Fibroblast of skin of right quadriceps (primary cell): ENCODE measurements at places on chromosomes 7 and 10.

DNA sequence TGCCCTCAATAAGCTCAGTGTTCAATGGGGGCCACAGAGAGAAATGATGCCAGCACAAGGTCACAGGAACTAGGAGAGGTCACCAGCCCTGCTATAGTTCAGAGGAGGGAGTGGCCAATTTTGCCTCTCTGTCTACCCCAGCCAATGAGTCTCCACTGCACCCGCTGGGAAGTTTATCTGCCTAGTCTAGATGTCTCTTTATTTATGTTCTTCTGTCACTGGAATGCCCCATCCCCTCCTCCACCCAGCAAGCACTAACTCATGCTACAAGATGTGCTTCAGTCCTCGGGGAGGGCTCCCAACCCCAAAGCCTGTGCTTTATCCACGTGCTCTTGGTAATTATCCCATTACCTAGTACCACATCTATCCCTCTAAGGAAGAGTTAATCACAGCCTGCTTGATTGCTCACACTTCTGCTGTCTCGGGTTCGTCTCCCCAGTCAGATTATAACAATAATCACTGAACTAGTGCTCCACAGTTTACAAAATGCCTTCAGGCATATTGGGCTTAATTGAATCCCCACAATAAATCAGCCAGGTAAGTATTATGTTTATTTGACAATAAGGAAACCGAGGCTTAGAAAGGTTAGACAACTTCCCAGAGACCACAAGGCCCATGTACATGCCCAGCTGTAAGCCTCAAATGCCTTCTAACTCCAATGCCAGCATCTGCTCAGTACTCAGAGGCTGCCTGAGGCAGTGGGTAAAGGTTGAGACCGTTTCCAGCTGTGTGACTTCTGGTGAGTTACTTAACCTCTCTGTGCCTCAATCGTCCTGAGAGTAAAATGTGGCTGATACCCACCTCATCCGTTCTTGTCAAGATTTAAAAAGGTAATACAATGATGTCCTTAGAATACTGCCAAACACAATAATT lies 3.9 kb downstream of the HIP1 start:
- peak; percentile 89 for DNase-seq

DNA sequence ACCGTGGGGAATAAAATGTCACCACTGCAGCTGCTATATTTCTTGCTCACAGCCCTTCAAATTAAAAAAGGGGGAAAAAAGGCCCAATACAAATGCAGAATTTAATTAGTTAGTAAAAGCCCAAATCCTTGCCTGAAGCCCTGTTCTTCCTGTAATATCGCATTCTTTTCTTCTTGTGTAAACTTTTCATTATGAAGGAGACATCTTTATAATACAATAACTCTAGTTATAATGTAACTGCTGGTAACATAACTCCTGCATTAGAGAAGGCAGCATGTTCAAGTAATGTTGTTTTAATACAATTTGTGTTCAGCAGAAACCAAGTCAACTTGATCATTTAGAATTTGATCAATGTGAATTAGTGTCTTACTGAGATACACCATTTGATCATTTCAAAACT lies 250.9 kb downstream of the CHCHD3 start:
- DNase-seq: no peak

- DNase-seq: peak; percentile 27
Observed at GRCh38 chr10:29668628-29669027, 33.9 kb upstream of the SVIL start.

DNA sequence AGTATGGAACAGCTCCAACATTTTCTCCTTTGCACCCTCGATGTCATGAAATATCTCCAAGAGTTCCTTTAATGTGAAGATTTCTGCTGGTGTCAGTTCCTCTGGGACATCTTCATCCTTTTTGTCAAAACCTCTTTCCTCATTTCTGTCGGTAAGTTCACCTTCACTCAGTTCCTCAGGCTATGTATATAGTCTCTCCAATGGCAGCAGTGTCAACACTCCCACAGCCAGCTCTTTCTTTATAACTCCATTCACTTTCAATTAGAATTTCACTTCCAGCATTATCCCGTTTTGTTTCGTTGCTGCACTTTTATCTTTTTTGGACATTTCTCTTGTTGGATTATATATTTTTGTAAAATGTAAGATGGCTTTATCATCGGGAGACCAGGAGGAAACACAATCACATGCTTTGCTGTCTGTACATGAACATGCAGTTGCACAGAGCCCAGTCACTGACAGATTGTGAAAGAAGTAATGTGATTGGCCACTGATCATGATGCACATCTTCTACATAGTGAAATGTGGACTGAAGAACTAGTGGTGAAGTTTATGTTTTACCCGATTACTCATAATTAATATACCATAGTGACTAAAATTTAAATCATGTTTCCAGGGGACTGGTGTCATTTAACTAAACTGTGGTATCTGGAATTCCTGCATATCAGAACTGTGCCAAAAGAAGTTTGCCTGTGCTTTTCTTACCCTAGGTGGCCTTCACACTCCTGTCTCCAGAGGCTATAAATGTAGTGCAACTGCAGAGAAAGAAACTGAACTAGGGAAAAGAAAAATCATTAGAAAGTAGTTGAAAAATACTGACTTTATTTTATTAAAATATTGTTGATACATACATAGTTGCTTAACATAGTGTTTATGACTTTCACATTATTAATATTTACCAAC lies 289.6 kb downstream of the PPP1R3A start:
- no peak for DNase-seq

- DNase-seq: peak; percentile 75
Observed at GRCh38 chr7:23895666-23896096, 185.7 kb downstream of the STK31 start.

- peak; percentile 47 for DNase-seq
Observed at GRCh38 chr10:15748126-15748525, 28.4 kb upstream of the ITGA8 start.

DNA sequence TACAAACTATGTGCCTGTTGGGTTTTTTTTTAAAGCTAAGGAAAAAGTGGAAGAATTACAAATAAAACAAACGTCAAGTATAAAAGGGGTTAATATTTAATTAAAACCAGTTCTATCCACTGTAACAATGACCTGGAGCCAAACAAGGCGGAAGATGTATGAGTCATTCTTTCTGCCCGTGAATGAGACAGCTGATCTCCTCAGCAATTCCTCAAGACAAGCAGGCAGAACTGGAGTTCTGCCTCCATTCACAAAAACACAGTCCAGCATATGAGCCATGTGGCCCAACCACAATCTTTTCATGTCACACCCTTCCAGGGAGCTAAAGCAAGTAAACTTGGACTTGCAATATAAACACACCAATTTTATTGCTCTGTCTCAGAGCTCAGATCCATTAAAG lies 8.4 kb downstream of the ETV1 start:
- peak; percentile 96 for DNase-seq

- peak; percentile 73 for DNase-seq
Observed at GRCh38 chr10:93991596-93992284, 2.0 kb upstream of the PLCE1 start.

- DNase-seq: peak; percentile 99
Observed at GRCh38 chr7:19404912-19405329, 259.7 kb upstream of the FERD3L start.

DNA sequence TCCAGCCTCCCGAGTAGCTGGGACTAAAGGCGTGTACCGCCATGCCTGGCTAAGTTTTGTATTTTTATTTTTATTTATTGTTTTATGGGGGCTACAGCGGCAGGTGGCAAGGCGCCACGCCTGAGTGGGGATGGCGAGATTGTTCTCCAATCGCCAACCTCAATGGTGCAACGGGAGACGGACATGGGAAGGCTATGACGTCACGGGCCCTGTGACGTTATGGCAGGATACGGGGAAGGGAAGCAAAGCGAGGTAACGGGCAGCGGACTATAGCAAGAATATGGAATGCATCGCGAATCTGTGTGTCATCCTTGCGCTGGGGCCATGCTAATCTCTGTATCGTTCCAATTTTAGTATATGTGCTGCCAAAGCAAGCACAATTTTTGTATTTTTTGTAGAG lies 24.8 kb upstream of the FIS1 start:
- no peak for DNase-seq

- DNase-seq: peak; percentile 18
Observed at GRCh38 chr7:115869190-115869589, 161.4 kb downstream of the TFEC start.

GRCh38 chr10:2844925-2845324 lies 222.4 kb upstream of the PFKP start:
- DNase-seq: no peak

GRCh38 chr7:53812135-53812534 lies 730.0 kb upstream of the VSTM2A start:
- DNase-seq: no peak

GRCh38 chr7:130904031-130904757 lies 170.2 kb upstream of the KLF14 start:
- DNase-seq: peak; percentile 97

DNA sequence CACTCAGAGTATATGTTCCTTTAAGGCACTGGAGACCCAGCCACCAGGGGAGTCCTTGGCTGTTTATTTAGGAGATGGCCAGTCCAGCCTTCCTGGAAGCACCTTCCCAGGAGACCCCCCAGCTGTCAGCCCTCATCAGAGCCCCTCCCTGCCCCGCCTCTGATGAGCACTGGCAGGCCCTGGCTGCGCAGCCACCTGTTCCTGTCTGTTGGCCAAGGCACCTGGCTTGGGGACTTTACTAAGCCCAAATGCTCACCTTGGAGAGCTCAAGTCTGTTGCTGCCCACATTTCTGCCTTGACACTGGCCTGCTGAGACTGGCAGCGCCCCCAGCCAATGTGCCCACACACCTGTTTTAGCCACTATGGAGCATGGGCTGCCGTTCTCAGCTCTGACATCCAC lies 124.7 kb downstream of the ELMO1 start:
- no peak for DNase-seq

DNA sequence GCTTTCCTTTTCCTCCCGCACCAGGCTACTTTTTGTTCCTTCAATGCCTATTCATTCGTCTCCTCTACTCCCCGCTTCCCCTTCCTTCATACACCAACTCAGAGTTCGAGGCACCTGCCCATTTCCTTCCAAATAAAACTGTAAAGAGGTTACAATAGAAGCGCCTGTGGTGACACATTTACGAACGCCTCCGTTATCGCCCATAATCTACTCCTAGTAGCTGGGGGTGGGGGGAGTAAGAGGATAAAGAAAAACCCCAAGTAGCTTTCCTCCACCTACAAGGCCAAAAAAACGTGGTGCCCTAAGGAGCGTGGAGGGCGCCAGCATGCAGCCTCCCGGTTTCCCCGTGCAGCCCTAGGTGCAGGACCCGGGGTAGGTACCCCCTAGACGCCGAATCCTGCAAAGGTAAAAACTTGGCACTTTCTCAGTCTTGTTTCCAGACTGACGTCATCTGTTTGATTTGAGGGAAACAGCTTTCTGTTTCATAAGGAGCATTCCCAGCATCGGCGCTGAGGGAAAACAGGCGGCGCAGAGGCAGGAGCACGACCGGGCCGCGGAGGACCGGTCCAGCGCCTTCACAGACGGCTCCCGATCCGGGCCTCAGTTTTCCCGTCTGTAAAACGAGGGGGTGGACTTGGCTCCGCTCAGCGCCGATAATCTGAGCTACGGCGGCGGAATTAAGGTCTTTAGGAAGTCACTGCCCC lies 922 bp downstream of the PPA1 start:
- DNase-seq: peak; percentile 47

DNA sequence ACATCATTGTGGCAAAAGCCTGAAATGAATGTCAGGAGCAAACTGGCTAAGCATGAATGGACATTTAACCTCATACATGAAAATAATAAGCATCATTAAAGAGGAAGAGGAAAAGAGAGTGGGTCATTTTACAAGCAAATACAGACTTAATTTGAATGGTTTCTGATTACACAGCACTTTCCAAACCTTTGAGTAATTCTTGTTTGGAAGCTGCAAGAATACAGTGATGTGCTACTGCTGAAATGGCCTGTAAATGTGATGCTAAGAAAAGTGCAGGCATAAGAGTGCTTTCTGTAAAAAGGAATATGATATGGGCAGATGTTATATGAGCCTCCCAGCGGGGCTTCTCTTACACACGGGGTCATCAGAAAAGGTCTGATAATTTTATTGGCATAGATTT lies 30.2 kb downstream of the TAS2R16 start:
- DNase-seq: no peak

- no peak for DNase-seq
Observed at GRCh38 chr10:112383325-112383724, 9.4 kb downstream of the ACSL5 start.

DNA sequence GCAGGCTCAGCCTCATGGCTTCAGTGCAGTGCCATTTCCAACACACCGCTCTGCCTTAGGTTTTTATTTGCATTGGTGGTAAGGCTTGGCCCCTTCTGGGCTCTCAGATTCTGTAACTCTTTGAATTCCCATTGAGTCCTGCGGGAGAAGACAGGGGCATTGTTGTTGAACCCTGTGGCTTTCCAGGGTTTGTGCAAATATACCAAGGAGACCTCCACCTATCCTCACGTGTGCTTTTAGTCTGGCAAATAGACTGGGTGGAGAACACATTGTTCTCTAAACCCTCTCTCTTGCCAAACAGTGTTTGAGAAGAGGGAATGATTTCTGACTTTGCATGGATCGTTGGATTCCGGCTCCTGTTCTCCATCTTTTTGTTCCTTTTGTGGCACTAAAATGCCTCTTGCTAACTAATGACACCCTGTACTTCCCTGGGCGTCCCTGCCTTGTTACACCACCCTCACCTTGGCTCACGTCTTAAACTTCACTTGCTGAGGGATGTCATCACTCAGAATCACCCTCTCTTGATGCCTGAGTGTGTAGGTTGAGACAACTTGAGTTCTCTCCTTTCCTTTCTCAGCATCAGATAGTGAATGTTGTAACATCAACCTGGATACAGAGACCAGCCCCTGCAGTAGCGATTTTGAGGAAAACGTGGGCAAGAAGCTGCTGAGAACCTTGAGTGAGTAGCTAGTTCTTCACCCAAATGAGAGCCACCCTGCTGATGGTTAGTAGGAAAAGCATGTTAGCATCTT lies 40.5 kb downstream of the GOT1 start:
- DNase-seq: no peak

- DNase-seq: no peak
Observed at GRCh38 chr10:14008740-14009080, 322.0 kb downstream of the FRMD4A start.

DNA sequence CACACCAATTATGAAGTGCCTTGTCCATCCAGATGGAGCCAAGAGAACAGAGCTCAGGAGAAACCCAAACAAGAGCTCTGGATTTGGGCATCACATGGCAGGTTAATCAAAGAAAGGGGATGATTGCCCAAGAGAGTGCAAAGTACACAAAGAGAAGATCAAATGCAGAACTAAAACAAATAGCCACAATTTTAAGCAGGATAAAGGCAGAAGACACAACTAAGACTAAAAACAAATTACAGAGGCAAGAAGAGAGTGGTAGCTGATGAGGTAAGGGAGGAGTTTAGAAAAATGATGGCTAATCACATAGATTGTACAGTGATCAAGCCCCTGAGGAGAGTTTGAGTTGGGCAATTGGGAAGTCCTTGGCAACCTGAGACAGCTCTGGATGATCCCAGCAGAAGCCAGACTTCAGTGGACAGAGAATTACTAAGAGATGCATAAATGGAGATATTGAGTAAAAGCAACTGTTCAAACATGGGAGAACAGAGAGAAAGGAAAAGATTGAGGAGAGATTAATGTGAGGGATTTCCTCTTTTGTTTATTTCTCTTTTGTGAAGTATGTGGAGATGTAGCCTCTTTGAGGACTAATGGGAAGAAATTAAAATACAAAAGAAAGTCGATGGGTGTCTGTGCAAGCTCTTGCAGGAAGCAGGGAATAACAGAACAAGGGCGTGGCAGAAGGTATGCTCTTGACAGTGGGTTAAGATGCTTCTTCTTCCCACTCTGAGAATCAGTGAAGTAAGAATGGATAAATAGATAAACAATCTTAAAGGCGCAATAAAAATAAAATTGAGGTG lies 101.9 kb downstream of the LRRN3 start:
- no peak for DNase-seq

- DNase-seq: no peak
Observed at GRCh38 chr10:119806334-119807130, 66.1 kb downstream of the MCMBP start.
